CD4-positive, CD25-positive, alpha-beta regulatory T cell (primary cell): ENCODE measurements at places on chromosomes 12 and 14. TPM values are rescaled to one million over a fixed set of nuclear protein-coding genes. Genes with fewer than 3 reads are reported as not detected.

The FAM216A gene
- total RNA-seq: 3.1 TPM

The C1S gene
- total RNA-seq: 5.7 TPM

The C12orf56 gene
- total RNA-seq: 0.15 TPM

The ANKRD33 gene
- not detected for total RNA-seq

The LGR5 gene
- not detected for total RNA-seq

The PLCZ1 gene
- total RNA-seq: not detected

The CNOT2 gene
- 121 TPM for total RNA-seq

GRCh38 chr14:67426983-67427606 is 15.1 kb upstream of the PLEK2 start:
- peak; percentile 76 for DNase-seq
- no peaks in the 10 kb centered on the region for H3K36me3 ChIP-seq
- H3K4me3 ChIP-seq: no peak overlapping the region
- H3K27me3 ChIP-seq: no peaks in the 10 kb centered on the region
- H3K4me1 ChIP-seq: no peaks in the 10 kb centered on the region

DNA sequence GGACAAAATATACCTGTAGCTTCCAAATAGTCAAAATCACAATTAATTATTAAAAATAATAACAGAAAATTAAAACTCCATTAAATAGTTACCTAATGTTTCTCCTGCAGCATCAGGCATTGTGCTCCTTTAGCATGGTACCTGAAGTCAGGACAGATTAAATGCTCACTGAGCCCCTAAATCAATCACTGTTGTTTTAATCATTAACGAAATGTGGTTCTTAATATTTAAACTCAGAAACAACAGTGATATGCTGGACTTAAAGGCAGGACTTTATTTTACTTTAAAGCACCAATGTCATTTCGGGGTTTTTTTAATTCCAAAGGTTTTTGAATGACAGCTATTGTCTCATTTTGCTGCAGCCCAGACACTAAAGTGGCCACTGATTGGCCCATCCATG is 2.0 kb upstream of the BMP4 start:
- DNase-seq: no peak
- no peaks in the 10 kb centered on the region for H3K36me3 ChIP-seq
- peaks cover 28% of the 10 kb centered on the region for H3K4me1 ChIP-seq

- no peak overlapping the region for H3K4me3 ChIP-seq
- DNase-seq: no peak
- no peaks in the 10 kb centered on the region for H3K36me3 ChIP-seq
- no peaks in the 10 kb centered on the region for H3K4me1 ChIP-seq
- no peaks in the 10 kb centered on the region for H3K27me3 ChIP-seq
- no peak overlapping the region for H3K27ac ChIP-seq
These were observed 61.6 kb downstream of the PLEKHA5 start for GRCh38 chr12:19191089-19191488.

GRCh38 chr12:123801573-123802178 is 39.6 kb downstream of the DNAH10 start:
- no peaks in the 10 kb centered on the region for H3K27me3 ChIP-seq
- no peak for DNase-seq
- no peak overlapping the region for H3K27ac ChIP-seq
- no peaks in the 10 kb centered on the region for H3K36me3 ChIP-seq
- H3K4me1 ChIP-seq: no peaks in the 10 kb centered on the region

- H3K4me1 ChIP-seq: peaks cover 5% of the 10 kb centered on the region
- no peak overlapping the region for H3K27ac ChIP-seq
- no peak overlapping the region for H3K4me3 ChIP-seq
- DNase-seq: no peak
- H3K36me3 ChIP-seq: no peaks in the 10 kb centered on the region
These were observed 39.5 kb upstream of the NT5DC3 start for GRCh38 chr12:103880299-103881142.

- no peak overlapping the region for H3K27ac ChIP-seq
- H3K4me1 ChIP-seq: no peaks in the 10 kb centered on the region
- H3K36me3 ChIP-seq: no peaks in the 10 kb centered on the region
- H3K4me3 ChIP-seq: no peak overlapping the region
- no peaks in the 10 kb centered on the region for H3K27me3 ChIP-seq
- no peak for DNase-seq
These were observed 5.7 kb downstream of the SPIC start for GRCh38 chr12:101480849-101481248.

- H3K27me3 ChIP-seq: no peaks in the 10 kb centered on the region
- H3K27ac ChIP-seq: no peak overlapping the region
- no peaks in the 10 kb centered on the region for H3K36me3 ChIP-seq
- H3K4me3 ChIP-seq: no peak overlapping the region
- no peaks in the 10 kb centered on the region for H3K4me1 ChIP-seq
- DNase-seq: no peak
These were observed 307.2 kb downstream of the ATP23 start for GRCh38 chr12:58248599-58248998.

GRCh38 chr12:116381744-116382685 is 104.5 kb upstream of the MED13L start:
- no peaks in the 10 kb centered on the region for H3K27me3 ChIP-seq
- no peak overlapping the region for H3K27ac ChIP-seq
- no peak overlapping the region for H3K4me3 ChIP-seq
- no peak for DNase-seq

- no peaks in the 10 kb centered on the region for H3K4me1 ChIP-seq
- no peak overlapping the region for H3K4me3 ChIP-seq
- peaks cover 13% of the 10 kb centered on the region for H3K36me3 ChIP-seq
- no peak overlapping the region for H3K27ac ChIP-seq
- H3K27me3 ChIP-seq: no peaks in the 10 kb centered on the region
These were observed 41.7 kb downstream of the TRAFD1 start for GRCh38 chr12:112167031-112167461.

DNA sequence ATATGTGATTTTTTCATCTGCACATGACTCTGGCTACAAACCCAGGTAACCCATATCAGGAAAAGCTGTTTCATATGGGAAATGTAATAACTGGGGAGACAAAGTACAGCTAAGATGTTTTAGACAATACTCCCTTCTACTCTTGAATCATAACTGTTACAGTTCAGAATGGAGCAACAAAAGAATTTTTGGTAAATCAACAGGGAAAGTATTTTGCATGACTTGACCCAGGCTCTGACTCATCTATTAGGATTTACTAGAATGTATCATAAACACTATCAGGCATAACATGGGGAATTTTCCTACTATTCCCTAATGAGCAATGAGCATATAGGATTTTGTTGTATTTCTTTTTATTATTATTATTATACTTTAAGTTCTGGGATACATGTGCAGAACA is 553.0 kb downstream of the SLC16A7 start:
- no peaks in the 10 kb centered on the region for H3K36me3 ChIP-seq
- no peaks in the 10 kb centered on the region for H3K4me1 ChIP-seq
- H3K27me3 ChIP-seq: no peaks in the 10 kb centered on the region
- H3K4me3 ChIP-seq: no peak overlapping the region
- DNase-seq: no peak
- no peak overlapping the region for H3K27ac ChIP-seq

DNA sequence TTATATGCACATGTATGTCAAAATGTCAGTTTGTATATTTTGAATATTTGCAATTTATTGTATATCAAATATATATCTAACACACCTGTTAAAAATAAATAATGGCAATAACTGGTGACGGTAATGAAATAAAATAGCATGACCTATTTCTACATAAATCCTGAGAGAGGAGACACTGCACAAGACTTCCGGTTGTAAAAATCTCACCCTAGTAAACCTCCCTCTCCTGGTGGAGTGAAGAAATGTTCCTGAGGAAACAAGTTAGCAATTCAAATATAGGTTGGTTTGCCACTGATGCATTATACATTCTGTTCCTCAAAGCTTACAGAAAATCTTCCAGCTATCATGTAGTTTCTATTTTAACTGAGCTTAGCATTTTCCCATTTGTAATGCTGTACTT is 166.1 kb upstream of the SYT10 start:
- no peaks in the 10 kb centered on the region for H3K4me1 ChIP-seq
- H3K27ac ChIP-seq: no peak overlapping the region
- DNase-seq: no peak
- H3K4me3 ChIP-seq: no peak overlapping the region
- H3K27me3 ChIP-seq: no peaks in the 10 kb centered on the region
- no peaks in the 10 kb centered on the region for H3K36me3 ChIP-seq

DNA sequence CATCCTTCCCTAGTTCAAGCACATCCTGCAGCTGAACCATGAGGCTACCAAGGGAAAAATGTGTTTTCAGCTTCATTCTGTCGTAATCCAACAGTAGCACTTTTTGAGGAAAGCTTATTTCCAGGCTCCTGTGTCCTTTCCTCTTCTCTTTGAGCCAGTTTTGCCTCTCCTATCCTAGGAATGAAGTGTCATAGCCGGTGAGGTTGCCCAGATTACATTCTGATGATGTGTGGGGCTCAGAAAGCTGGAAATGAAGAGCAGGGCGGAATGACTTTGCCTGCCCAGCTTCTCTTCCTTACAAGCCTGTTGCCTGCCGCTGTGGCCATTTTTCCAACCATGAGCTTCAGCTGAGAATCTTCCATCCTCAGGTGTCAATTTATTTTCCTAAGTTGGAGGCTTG is 381.8 kb downstream of the NUAK1 start:
- H3K27me3 ChIP-seq: no peaks in the 10 kb centered on the region
- no peak overlapping the region for H3K27ac ChIP-seq
- no peaks in the 10 kb centered on the region for H3K36me3 ChIP-seq
- no peaks in the 10 kb centered on the region for H3K4me1 ChIP-seq
- no peak overlapping the region for H3K4me3 ChIP-seq

DNA sequence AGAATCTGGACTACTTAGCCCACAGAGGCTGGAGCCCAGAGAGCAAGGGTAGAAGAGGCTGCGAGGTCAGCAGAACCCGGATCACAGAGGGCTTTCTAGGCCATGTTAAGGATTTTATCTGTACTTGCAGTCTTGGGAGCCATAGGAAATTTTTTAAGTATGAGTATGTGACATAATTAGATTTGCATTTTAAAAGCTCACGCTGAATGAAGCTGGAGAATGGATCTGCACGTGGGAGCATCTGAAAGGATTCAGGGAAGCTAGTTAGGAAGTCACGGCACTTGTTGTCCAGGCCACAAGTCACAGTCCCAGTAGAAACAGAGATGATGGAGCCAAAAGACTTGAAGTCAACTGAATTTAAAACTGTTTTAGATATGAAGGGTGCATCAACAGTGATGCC is 14.1 kb downstream of the CORO1C start:
- no peak for DNase-seq
- no peaks in the 10 kb centered on the region for H3K4me1 ChIP-seq
- H3K27me3 ChIP-seq: no peaks in the 10 kb centered on the region
- H3K36me3 ChIP-seq: no peaks in the 10 kb centered on the region
- no peak overlapping the region for H3K4me3 ChIP-seq

GRCh38 chr14:100392356-100392755 is 69.2 kb downstream of the SLC25A47 start:
- DNase-seq: no peak
- H3K4me1 ChIP-seq: peaks cover 7% of the 10 kb centered on the region
- H3K4me3 ChIP-seq: no peak overlapping the region
- H3K27me3 ChIP-seq: no peaks in the 10 kb centered on the region

- H3K4me3 ChIP-seq: no peak overlapping the region
- no peak overlapping the region for H3K27ac ChIP-seq
- no peaks in the 10 kb centered on the region for H3K36me3 ChIP-seq
- no peaks in the 10 kb centered on the region for H3K27me3 ChIP-seq
- DNase-seq: no peak
- peaks cover 10% of the 10 kb centered on the region for H3K4me1 ChIP-seq
These were observed 81.5 kb downstream of the DPF3 start for GRCh38 chr14:72812292-72812851.

GRCh38 chr14:57816568-57817284 is 49.2 kb downstream of the SLC35F4 start:
- H3K36me3 ChIP-seq: no peaks in the 10 kb centered on the region
- H3K4me3 ChIP-seq: no peak overlapping the region
- H3K27ac ChIP-seq: no peak overlapping the region
- no peak for DNase-seq
- H3K4me1 ChIP-seq: no peaks in the 10 kb centered on the region

DNA sequence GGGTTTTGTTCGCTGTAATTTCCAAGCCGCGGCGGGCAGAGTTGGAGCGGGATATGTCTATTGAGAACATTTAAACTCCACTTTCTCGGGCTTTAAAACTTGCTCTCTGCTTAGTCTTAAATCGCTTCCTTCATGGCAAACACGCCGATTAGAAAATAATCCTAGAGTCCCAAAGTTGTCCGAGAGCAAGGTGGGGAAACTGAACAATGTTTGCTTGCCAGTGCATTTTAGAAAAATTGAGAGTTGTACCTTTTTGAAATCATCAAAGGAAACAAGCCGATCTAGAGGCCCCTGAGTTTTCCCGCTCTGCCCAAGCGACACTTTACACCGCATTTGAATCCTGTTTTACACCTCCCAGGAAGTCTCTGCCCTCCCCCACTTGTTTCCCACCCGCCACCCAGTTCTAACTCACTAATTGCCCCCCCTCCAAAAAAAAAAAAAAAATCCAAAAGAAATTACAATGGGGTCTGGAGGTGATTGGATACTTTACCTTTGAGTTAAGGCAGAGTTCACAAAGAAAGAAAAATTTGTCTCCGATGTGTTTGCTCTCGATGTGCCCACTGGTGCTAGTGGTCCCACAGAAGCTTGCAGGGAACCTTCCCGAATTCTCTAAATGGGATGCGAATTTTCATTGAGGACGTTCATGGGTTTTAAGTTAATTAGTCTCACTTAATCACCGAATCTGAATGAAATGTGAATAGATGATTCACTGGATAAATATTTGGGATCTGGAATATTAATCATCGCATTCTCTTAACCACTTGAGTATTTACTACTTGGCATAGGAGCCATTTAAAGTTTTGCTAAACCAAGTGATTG is 2.3 kb downstream of the HMGA2 start:
- H3K27ac ChIP-seq: no peak overlapping the region
- H3K4me1 ChIP-seq: peaks cover 14% of the 10 kb centered on the region
- H3K4me3 ChIP-seq: no peak overlapping the region
- peaks cover 35% of the 10 kb centered on the region for H3K27me3 ChIP-seq
- no peaks in the 10 kb centered on the region for H3K36me3 ChIP-seq

DNA sequence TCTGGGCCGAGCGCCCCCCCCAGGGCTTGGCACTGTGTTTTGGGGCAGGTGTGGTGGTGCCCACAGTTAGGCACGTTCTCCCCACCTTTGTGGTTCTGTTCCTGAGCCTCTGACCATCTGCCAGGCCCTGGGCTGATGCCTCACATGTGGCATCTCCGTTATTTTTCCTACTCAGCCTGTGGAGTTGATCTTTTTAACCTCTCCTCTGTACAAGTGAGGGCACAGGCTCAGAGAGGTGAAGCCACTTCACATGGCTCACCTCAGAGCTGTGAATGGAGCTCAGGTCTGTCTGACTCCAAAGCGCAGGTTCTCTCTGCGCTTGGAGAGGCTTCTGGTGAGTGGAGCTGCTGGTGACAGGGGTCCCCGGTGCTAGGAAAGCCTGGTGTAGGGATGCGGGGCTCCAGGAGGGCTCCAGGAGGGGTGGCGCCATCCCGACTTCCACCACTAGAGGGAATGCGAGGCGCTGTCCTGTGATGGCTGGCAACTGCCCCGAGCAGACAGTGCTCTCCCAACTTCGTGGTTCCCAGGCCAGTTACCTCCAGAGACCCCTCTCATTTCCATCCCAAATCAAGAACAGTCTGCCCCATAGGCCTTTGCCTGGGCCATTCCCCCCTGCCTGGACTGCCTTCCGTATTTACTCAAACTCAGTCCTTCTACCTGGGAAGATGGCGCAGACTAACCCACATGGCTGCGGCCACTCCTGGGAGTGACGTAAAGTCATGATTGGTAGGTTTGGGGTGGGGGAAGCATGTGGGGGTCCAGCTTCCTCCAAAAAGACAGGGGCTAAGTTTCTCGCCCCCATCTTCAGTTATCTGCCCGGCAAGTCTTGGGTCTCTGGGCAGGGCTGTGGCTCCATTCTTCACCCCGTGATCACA is 9.9 kb downstream of the BCL7A start:
- H3K36me3 ChIP-seq: no peaks in the 10 kb centered on the region
- H3K27me3 ChIP-seq: no peaks in the 10 kb centered on the region
- H3K27ac ChIP-seq: no peak overlapping the region

GRCh38 chr14:54724676-54725325 is 157.9 kb downstream of the SAMD4A start:
- no peak overlapping the region for H3K27ac ChIP-seq
- H3K36me3 ChIP-seq: no peaks in the 10 kb centered on the region
- H3K4me1 ChIP-seq: no peaks in the 10 kb centered on the region
- DNase-seq: no peak
- no peak overlapping the region for H3K4me3 ChIP-seq
- peaks cover 13% of the 10 kb centered on the region for H3K27me3 ChIP-seq
